NCI-H2081 (cell line): ENCODE measurements at places on chromosomes 5 and 9.

DNA sequence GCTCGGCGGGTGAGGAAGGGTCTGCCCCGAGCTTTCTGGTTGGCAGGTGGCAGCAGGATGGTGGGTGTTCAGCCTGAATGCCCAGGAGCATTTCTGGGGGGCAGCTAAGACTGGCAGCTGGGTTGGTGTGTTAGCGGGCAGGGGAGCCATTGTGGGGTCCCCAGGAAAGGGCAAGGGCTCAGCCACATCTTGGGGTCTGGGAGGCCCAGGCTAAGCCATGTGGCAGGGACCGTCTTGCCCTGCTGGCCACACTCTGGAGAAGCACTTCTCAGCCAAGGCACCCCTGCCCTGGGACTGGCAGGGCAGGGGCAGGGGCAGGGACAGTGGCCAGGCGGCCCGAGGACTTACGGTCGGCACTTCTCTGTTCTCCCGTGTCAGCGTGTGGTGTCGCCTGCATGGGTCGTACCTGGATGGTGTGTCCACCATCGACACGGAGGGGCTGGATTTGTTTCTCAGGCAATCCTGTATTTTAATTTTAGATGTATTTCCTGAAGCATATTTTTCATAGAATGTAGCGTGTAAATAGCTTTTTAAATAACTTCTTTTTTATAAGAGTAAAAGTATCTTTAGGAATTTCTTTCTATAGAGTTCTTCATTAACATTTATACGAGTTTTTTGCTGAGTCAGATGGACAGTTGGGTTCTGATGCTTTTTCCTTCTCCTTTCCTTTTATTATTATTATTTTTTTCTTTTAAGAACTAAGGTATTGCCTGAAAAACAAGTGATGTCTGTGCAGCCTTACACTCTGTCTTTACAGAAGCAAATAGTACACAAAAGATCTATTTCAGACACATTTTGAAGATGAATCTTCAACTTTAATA lies 102.0 kb downstream of the PHF2 start:
- no peak for DNase-seq

- DNase-seq, result no peak
Observed at GRCh38 chr5:173310218-173310769, 17.9 kb downstream of the STC2 start.

GRCh38 chr5:150215979-150216944 lies 26.4 kb downstream of the SLC6A7 start:
- DNase-seq, result no peak

- DNase-seq, result peak; percentile 40
Observed at GRCh38 chr9:77177894-77178794, 810 bp downstream of the VPS13A start.

DNA sequence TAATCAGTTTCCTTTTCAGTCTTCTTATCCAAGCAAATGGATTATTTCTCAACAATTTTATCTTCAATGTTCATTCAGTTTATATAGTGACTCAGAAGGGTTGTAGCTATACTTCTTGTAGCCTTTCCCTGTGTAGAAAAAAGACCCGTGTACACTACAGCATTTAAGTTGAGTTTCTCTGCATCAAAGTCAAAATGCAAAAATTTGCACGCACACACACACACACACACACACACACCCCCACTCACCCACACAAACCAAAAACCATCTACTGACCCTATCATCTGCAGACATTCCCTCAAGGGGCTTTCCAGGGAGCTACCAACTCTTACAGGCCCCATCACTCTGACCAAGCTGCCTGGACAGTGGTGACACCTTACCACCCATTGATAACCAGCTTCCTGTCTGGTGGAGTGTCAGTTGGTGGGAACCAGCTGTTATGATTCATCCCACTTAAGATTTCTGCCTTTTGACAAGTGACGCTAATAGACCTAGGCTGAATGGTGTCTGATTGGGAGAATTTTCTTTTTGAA lies 12.2 kb upstream of the ELL2 start:
- DNase-seq, result no peak

GRCh38 chr5:96962540-96962991 lies 26.7 kb downstream of the LNPEP start:
- DNase-seq, result no peak

DNA sequence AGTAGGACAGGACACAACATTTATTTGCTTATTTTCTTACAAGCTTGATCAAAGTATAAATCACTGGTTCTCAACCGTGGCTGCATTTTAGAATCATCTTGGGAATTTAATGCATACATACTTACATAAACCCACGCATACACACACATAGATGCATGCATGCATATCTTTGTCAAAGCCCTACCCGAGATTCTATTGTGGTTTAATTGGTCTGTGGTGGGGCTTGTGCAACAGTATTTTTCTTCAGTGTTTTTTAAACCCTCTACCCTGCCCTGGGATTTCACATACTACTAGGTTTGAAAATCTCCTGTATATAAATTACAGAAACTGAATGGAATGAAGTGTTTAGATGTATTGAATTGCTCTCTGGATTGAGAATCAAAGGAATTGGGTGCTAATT lies 1166.2 kb downstream of the MAT2B start:
- DNase-seq, result no peak

DNA sequence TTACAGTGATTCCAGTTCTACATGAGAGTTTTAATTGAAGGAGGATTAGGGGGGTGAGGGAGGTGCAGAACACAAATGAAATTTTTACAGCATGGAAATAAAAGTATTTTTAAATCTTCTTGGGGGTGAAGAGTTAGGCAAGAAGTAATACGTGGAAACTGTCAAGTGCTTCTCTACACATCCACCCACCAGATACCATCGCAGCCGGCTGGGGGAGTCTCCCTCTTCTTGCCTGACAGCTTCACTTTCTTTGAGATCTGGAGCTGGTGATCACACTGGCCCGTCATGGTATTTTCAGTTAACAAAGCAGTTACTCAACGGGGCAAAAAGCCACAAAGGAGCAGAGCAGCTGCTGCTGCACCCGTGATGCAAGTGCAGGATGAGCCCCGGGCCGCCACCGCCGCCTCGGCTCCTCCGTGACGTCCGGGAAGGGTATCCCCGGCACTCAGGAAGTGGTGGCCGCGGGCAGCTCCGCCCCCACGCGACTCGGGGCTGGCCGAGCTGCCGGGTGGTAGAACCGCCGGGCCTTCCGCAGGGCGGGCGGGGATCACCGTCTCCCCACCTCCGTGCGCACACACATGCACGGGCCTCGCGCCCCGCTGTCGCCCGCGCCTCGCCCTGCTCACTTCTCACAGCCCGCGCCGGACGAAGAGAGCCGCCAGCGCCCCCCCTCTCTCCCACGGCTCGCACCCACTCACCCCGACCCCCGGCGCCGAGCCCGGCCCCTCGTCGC lies 2.4 kb upstream of the NR4A3 start:
- peak; percentile 73 for DNase-seq

DNA sequence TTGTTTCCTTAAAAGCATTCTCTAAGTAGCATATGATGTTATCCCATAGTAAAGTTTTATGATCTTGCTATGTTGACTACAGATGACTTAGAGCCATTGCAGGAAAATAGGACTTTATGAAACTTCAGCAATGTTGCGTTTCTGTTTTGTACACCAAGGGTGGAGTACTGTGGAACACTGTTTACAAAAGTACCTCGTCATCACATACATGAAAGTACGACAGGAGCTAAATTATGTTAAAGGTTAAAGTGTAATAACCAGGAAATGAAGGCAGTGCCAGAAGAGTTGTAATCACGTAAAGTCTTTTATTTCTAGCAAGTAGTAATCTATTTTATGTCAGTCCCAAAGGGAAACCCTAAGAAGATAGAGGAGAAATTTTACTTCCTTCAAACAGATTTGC lies 50.9 kb downstream of the C9orf85 start:
- DNase-seq, result no peak

GRCh38 chr5:113520429-113520828 lies 6.9 kb downstream of the YTHDC2 start:
- no peak for DNase-seq

- DNase-seq, result no peak
Observed at GRCh38 chr9:126261584-126262356, 64.9 kb upstream of the MVB12B start.

DNA sequence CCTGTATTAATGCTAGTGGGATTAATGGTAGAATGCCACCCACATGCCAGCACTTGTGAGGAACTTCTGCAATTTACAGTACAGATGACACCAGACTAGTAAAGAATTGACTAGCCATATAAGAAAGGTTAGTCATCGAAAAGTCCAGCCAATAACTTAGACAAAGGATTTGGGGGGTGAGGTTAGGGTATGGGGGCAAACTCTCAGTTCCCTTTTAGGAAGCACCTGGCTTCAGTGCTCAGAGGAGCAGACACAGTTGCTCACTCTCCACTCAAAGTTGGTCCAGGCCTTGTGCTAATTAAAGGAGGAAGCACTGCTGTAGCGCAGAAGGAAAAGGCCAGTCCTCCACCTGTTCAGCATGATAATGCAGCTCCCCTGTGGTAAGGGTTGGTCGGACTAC lies 25.2 kb downstream of the TGFBR1 start:
- no peak for DNase-seq
